ENCODE measurements at places on chromosomes 13 and 19. TPM values are rescaled to one million over a fixed set of nuclear protein-coding genes. Genes with fewer than 3 reads are reported as not detected.

Gene SWSAP1
- 0.80 TPM for total RNA-seq

Gene SERP2
- total RNA-seq = 0.36 TPM

Gene PCP2
- not detected for total RNA-seq

Gene SLC17A7
- not detected for total RNA-seq

Gene BCKDHA
- 36.3 TPM for total RNA-seq

Gene OR10H1
- total RNA-seq = not detected

Gene APOC4
- not detected for total RNA-seq

Gene DAZAP1
- total RNA-seq = 95.1 TPM

Data from thoracic aorta endothelial cell (primary cell).